ENCODE measurements at places on chromosomes 16 and 17. TPM values are rescaled to one million over a fixed set of nuclear protein-coding genes. Genes with fewer than 3 reads are reported as not detected.
A peak's percentile ranks its signal among the peaks of the same experiment; 100 is the strongest.

DNA sequence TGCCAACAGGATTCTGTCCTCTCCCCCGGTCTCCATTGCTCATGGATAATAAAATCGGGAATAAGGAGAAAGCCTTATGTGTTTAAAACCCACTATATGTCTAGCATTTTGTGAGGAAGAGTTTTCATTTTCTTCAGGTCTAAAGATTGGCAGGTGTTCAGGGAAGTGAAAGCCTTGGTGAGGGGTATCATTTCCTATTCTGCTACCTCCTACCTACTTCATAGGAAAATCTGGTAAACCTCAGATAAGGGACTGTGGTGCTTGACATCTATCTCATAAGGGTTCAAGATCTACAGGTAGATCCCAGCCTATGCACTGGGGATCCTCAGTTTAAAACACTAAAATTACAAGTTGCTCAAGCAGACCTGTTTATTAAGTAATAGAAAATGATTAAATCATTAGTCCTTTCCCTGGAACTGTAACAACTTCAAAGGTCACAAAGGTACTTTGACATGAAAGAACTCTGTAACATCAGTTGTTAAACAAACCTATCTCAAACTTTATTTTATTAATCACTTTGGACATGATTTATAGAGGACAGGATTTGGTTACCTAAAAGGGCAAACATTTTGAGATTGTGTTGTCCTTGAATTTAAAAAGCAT is 6.5 kb downstream of the MOSMO start:
- DNase-seq, result no peak

TMEM235 gene
- total RNA-seq, result not detected

TMEM208 gene
- 35.4 TPM for total RNA-seq

HS3ST3B1 gene
- total RNA-seq, result 5.0 TPM

GRCh38 chr16:1545044-1546040 is 11.9 kb downstream of the TMEM204 start:
- no peak for DNase-seq

SLC16A11 gene
- 0.30 TPM for total RNA-seq

DNA sequence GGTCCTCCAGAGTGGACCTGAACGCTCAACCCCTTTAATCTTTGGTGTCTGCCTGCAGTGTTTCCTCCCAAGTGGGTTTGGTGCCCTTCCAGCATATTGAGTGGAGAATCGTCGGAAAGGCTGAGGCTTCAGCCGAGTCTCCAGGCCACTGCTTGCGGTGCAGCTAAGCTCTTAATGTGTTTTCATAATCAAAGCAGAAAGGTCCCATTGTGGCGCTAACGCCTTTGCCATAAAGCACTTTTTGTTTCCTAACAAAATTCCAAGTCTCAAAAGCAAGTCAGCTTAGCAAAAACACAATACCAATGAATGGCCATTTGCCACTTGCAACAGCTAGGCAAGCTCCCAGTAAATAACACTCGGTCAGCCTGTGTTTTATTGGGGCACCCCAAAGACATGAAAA is 57.6 kb downstream of the KSR1 start:
- DNase-seq, result no peak

- peak; percentile 62 for DNase-seq
Observed at GRCh38 chr17:17141860-17142552, 64.1 kb downstream of the PLD6 start.

- DNase-seq, result no peak
Observed at GRCh38 chr17:39096508-39097149, 54.8 kb downstream of the PLXDC1 start.

- DNase-seq, result no peak
Observed at GRCh38 chr17:32656886-32657285, 170.1 kb downstream of the CDK5R1 start.

- DNase-seq, result no peak
Observed at GRCh38 chr16:84194470-84195200, 3.7 kb downstream of the ADAD2 start.

KRT12 gene
- not detected for total RNA-seq

CDH1 gene
- 14.9 TPM for total RNA-seq

WFIKKN2 gene
- total RNA-seq, result not detected

- no peak for DNase-seq
Observed at GRCh38 chr17:19385521-19385983, 1.4 kb downstream of the MFAP4 start.

GNG13 gene
- not detected for total RNA-seq

DNA sequence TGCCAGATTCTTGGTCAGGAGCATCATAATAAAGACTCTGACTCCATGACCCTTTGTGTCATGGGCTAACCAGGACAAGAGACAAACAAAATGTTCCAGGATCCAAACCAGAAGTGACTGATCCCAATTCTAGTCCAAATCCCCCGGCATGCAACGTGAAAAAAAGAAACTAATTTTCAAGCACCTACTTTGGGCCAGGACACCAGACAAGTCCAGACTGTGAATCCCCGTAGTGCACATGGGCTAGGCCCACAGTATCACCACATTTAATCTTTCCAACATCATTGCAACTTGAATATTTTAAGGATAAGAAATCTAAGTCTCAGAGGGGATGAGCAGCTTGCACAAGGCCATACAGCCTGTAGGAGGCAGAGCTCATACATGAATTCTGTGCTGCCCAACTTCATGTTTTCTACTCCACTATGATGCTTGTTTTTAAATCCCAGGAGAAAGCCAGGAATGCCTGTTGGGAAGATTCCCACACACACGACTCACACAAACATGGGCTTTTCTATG is 365.7 kb downstream of the NPIPA8 start:
- DNase-seq, result no peak

GRCh38 chr17:64388961-64389565 is 1.6 kb downstream of the PECAM1 start:
- no peak for DNase-seq

DNA sequence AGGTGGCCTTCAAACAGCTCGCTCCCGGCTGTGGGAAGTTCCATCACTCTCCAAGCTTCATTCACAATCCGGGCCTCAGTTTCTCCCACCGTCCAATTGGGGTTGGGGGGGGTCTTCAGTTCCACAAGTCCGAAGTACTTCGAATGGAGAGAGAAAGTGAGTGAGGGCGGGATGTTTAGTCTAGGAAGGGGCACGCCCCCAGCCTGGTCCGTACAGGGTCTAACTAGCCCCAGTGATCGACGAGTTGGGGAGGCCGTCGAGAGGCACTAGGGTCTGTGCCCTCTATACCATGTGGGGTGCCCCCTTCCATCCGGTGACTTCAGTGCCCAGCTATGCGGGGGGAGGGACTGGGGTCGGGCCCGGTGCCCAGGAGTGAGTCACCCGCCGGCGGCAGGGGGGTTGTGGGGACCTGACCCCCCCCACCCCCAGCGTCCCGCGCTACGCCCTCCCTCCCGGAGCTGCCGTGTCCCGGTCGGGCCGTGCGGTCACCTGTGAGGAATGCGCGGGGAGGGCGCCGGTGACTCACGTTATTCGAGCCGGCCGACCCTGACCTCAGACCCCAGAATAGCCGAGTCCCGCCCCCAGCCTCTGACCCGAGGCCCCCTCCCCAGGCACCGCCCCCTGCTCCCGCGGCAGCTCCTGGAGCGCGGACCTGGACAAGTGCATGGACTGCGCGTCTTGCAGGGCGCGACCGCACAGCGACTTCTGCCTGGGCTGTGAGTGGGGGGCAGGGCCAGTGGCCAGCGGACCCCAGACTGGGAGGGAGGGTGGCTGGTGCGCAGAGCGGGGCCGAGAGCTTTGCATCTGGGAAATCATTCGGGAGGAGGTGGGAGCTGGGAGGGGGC is 658 bp downstream of the TNFRSF12A start:
- DNase-seq, result peak; percentile 83
